ENCODE measurements at places on chromosomes 6 and 20.

- no peak for DNase-seq
These were observed 52.9 kb upstream of the TAB2 start for GRCh38 chr6:149264629-149265028.

DNA sequence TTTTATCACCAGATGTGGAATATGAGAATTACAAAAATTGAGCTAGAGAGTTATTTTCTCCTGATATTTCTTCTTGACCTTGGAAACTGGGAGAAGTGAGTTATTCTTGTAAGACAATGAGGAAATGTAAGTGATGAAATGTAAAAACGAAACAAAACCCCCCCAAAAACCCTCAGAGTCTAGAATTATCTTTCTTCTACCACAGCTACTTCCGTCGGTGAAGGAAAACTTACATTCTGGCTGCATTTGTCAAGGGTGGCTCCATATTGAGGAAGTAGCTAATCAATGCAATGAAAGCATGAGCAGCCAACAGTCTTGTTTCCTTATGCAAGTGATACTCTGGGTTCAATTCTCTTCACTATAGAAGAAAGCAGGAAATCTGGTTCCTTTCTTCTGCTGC is 661.7 kb upstream of the CITED2 start:
- DNase-seq: no peak

DNA sequence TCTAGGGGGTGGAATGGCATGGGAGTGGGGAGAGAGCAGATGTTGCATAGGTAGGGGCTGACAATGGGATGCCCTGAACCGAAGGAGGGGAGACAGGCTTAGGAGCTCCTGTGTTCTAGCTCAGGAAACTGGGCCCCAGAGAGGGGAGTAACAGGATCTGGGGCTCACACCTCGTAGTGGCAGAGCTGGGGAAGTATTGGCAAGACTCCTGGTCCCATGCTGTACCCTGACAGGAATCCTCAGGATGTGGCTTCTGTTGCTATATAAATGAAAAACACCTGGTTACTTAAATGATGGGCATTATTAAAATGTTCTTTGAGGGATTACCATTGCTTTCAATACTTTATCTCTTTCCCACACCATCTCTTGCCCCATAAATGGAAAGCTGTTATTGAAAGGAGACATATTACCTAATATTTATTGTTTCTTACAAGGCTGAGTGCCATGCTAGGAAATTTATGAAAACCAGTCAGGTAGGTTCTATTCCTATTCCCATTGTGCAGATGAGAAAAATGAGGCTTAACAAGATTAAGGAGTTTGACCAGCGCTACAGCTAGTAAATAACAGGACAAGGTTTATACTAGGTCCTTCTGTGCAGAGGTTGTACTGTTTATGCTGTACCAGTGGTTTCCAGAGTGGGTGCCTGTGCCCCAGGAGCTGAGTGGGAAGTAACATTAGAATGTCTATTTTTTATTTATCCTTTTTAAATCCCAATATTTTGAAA is 35.3 kb upstream of the TCP11 start:
- no peak for DNase-seq

GRCh38 chr6:63567966-63568365 is 4.3 kb upstream of the LOC128125822 start:
- DNase-seq: no peak

DNA sequence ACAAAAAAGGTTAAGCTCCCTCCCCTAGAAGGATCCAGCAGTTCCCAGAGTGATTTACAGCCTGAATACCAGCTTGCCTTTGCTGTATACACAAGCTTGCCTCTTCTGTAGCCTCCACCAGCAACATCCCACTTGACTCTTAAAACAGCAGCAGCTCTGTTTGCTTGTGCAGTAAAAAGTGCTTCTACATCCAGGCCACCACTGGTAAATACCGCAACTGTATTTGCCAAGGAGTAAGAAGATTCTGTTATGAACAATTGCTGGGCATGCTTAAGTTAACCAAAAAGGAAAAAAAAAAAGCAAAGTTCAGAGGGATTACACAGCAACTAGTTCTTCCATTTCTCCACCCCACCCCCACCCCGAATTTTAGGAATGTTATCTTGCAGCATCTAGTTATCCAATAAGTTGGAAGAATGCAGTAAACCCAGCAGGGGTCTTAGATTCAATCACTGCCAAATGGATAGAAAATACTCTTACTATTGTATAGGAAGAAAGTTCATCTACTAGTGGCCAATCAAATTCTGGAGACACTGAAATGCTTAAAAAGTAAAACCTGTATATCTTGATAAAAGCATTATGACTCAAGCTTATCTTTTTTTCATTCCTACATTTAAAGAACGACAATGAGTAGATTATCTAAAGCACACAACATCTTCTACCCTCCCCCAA is 4.8 kb downstream of the SALL4 start:
- no peak for DNase-seq

All from HS-5 (cell line).